ENCODE measurements at places on chromosomes 2 and 18.

- no peak for DNase-seq
These were observed 49.4 kb upstream of the MCFD2 start for GRCh38 chr2:46964835-46965560.

DNA sequence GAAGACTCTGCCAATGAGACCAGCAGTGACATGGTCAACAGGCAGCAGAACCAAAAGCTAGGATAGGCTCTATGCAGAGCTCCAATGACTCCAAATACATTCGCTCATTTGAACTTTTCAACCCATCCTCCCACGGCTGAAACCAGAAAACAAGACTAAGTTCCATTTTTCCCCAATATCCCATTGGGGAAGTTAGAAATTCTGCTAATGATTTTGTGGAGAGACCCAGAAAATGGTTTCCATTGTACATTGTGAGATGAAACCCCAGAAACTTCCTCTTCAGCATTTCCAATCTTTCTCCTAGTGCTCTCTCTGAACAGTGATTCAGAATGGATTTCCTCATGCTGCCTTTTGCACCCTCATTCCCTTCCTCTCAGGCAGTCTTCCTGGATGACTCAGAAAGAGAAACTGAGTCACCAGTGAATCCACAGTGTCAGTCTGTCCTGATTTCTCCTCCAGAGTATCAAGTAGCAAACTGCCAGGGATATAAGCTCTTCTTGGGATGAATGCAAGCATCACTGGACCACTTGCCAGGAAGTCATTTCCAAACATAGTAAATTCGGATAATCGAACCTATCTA is 467.7 kb upstream of the ID2 start:
- no peak for DNase-seq

- peak; percentile 47 for DNase-seq
These were observed 78.5 kb downstream of the ACSL3 start for GRCh38 chr2:222939208-222939856.

- DNase-seq: no peak
These were observed 3.6 kb downstream of the TEX51 start for GRCh38 chr2:126902152-126902835.

GRCh38 chr2:11275910-11276309 is 68.5 kb downstream of the ROCK2 start:
- DNase-seq: no peak

- no peak for DNase-seq
These were observed 41.8 kb downstream of the ST8SIA5 start for GRCh38 chr18:46715062-46715461.

GRCh38 chr2:71299507-71299906 is 32.1 kb upstream of the ZNF638 start:
- DNase-seq: no peak

DNA sequence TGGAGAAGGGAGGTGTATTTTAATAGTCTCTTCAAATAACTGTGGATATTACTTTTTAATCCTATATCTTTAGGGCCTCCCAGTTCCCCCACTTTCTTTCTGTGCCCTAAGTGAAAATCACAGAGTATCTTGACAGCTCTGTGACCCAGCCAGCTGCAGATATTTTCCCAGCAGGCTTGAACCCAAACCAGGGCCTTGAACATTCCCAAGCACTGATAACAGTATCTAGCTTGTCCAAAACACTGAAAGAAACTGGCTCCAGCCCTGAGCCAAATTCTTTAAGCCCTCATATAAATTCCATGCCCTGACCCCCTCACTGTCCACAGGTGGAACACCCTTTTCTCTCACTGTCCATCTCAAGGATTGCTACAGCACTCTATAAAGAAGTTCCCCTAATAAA is 388.1 kb upstream of the CHAC2 start:
- DNase-seq: no peak

DNA sequence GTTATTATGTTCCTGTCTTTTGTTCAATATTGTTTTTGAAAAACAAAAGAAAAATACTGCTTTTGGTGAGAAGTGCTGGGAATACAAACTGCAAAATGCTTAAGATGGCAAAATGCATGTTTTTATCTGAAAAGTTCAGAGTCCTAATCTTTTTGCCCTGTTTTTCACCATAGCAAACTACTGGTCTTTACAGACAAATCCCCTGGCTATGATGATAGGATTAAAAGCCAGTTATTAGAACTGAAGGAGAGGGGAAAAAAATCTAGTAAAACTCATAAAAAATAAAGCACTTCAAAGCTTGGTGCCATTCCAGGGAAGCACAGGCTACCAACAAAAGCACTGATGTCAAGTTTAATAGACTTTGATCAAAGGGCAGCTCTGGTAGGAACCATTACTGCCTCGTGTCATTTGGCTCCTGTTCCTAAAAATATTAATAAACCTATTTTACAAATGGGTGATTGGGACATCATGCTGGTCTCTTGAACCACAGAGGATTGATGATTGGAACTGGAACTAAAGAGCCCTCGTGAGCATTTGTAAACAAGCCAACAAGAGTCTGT is 194.7 kb downstream of the RAB3GAP1 start:
- no peak for DNase-seq

GRCh38 chr18:62279561-62279960 is 45.5 kb upstream of the TNFRSF11A start:
- DNase-seq: no peak

- no peak for DNase-seq
These were observed 3.0 kb downstream of the SF3B1 start for GRCh38 chr2:197431858-197432257.

DNA sequence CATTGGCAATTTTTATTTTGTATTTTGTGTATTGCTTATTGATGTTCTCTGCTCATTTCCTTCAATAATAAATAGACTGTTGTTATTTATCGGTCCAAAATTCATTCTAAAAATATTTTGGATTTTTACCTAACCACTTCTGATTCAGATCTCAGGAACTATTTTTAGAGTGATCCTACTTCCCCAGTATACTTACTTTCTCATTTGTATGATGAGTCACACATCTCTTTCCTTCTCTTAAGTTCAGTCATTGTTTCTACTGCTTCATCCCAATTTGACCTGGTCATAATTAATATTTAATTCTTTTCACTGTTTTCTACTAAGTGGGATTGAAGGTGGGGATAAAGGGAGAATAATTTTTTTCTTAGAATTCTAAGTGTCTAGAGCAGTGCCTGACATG is 75.1 kb downstream of the AGPS start:
- no peak for DNase-seq

DNA sequence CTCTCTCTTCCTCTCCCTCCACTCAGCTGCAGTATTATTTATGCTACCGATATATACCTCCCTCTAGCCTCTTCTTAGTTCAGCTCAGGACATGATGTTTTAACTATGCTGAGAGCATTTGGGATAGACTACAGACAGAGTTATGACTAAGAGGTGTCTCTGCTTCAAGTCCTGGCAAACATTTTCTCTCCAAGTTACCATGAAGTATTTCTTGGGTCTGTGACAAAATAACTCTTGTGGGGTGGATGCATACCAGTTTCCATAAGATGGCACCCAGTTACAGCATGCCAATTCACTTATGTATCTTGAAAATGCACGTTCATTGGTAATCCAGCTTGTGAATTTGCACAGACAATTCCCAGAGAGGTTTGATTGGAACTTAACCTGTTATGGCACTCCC is 737.6 kb downstream of the SLC4A3 start:
- DNase-seq: no peak

GRCh38 chr2:172273910-172274571 is 153.3 kb upstream of the ITGA6 start:
- DNase-seq: no peak

GRCh38 chr2:9753665-9754531 is 89.4 kb upstream of the TAF1B start:
- no peak for DNase-seq

GRCh38 chr18:2316751-2317696 is 254.3 kb downstream of the METTL4 start:
- DNase-seq: no peak

All from CMK (cell line).